Mononuclear cell (primary cell): ENCODE measurements at places on chromosomes 13 and 19. TPM values are rescaled to one million over a fixed set of nuclear protein-coding genes. Genes with fewer than 3 reads are reported as not detected.

DIAPH3 gene
- 0.21 TPM for total RNA-seq

CYP4F12 gene
- total RNA-seq, result 0.42 TPM

ZNF728 gene
- not detected for total RNA-seq

LILRB3 gene
- total RNA-seq, result 51.4 TPM

GPC6 gene
- total RNA-seq, result 0.31 TPM

LRRC8E gene
- total RNA-seq, result not detected

KRTDAP gene
- not detected for total RNA-seq

PPAN gene
- total RNA-seq, result 31.6 TPM

TLE2 gene
- total RNA-seq, result 4.4 TPM

TTC9B gene
- 0.10 TPM for total RNA-seq

JOSD2 gene
- total RNA-seq, result 8.4 TPM

EDNRB gene
- 0.21 TPM for total RNA-seq

BST2 gene
- 25.1 TPM for total RNA-seq

ADPRHL1 gene
- 0.52 TPM for total RNA-seq

ANGPTL4 gene
- not detected for total RNA-seq

CPB2 gene
- total RNA-seq, result not detected

RTBDN gene
- 0.21 TPM for total RNA-seq

ABCA7 gene
- total RNA-seq, result 28.2 TPM

ITGBL1 gene
- not detected for total RNA-seq

SPC24 gene
- 0.10 TPM for total RNA-seq

CBARP gene
- total RNA-seq, result not detected

RFPL4A gene
- not detected for total RNA-seq

GRIN2D gene
- 0.10 TPM for total RNA-seq
